ENCODE measurements at places on chromosomes 1 and 21.

- no peak for DNase-seq
These were observed 36.7 kb upstream of the TMEM222 start for GRCh38 chr1:27285274-27285660.

- DNase-seq = no peak
These were observed 7.8 kb upstream of the TMEM222 start for GRCh38 chr1:27314169-27314568.

- DNase-seq = no peak
These were observed 287.5 kb upstream of the DAB1 start for GRCh38 chr1:57711326-57711725.

- DNase-seq = no peak
These were observed 205.8 kb upstream of the LYPLAL1 start for GRCh38 chr1:218967836-218968235.

GRCh38 chr1:7011826-7012225 is 226.6 kb downstream of the CAMTA1 start:
- DNase-seq = no peak

GRCh38 chr1:151655371-151655770 is 43.5 kb downstream of the SNX27 start:
- no peak for DNase-seq
